ENCODE measurements at places on chromosomes 11 and 22.

DNA sequence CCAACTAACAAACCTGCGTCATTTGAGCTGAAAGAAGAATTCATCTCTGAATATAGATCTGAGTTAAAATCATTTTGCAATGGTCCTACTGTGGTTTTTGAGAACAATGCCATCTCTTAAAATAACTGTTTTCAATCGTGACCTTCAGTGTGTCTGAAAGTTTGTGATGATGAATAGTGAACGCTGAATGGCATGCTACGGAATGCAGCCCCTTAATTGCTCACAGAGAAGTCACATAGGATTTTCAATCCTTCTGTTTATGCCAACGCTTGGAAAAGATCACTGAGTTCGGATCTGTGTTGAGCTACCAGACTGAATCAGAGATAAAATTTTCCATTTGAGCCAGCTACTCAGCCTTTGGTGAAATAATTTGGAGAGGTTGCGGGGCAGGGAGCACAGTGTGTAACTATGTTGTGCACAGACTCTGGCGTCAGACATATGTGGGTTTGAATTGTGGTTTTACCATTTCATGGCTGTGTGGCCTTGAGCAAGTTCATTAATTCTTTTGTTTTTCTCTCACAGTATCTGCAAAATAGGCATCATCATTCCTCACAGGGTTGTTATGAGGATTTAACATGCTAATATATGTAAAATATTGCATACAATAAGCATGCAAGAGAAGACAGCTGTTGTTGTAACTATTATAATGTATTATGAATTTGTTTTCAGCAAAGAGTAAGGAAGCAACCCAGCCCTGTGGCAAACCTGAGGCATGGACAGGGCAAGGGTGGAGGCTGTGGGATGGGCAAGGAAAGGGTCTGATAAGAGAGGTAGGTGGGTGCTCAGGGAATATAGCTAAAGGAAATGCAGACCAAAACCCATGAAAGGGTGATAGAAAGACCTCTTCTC lies 679.9 kb downstream of the KCNA4 start:
- no peak for DNase-seq

GRCh38 chr11:85787809-85788760 lies 22.9 kb downstream of the SYTL2 start:
- DNase-seq: no peak

DNA sequence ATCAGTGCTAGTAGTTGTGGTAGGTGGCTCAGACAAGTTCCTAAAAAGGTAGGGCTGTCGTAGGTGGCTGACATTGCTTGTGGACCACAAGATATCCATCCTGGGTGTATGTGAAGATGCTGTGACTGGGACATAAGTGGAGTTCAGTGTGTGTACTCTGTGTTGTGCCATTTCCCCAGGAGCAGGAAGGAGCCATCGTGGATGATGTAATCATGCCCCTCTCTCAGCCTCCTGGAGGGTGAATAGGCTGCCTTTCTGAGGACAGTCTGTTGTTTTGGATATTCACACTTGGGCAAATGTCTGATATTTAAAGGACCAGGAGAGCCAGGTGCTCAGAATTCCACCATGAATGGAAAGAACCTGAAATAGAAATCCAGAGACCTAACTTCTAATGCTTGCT lies 2.7 kb downstream of the HEPHL1 start:
- DNase-seq: no peak

- no peak for DNase-seq
Observed at GRCh38 chr11:127670374-127671119, 670.0 kb upstream of the KIRREL3 start.

GRCh38 chr22:49015993-49016908 lies 811.4 kb downstream of the BRD1 start:
- no peak for DNase-seq

DNA sequence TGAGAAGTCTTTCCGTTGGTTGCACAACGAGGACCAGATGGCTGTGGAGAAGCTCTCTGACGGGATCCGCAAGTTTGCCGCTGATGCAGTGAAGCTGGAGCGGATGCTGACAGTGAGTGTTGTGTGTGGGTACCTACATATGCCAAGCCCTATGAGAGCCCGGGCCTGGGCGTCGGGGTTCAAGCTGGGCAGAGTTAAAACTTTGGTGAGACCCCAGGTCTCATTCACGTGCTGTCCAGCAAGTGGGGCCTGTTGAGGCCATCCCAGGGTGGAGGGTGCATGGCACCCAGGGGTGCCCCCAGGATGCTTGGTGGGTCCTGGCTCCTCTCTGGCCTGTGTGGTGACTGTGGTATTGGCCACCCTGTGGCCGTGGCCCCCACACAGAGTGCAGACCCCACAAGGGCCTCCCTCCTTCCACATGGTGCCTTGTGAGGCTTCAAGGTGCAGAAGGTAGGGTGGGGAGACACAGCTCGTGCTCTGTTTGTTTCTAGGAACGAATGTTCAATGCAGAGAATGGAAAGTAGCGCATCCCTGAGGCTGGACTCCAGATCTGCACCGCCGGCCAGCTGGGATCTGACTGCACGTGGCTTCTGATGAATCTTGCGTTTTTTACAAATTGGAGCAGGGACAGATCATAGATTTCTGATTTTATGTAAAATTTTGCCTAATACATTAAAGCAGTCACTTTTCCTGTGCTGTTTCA lies 12.8 kb downstream of the GATD1 start:
- no peak for DNase-seq

GRCh38 chr22:42682113-42682851 lies 33.1 kb upstream of the CYB5R3 start:
- DNase-seq: no peak
